Heart right ventricle (tissue), 16 donors: ENCODE measurements at places on chromosomes 4 and X.

GRCh38 chr4:123622572-123622971, 226.0 kb downstream of the SPRY1 start:
- DNase-seq, result no peak

GRCh38 chrX:103254171-103254824, 657 bp downstream of the TCEAL8 start:
- DNase-seq, result peak; percentile 57

DNA sequence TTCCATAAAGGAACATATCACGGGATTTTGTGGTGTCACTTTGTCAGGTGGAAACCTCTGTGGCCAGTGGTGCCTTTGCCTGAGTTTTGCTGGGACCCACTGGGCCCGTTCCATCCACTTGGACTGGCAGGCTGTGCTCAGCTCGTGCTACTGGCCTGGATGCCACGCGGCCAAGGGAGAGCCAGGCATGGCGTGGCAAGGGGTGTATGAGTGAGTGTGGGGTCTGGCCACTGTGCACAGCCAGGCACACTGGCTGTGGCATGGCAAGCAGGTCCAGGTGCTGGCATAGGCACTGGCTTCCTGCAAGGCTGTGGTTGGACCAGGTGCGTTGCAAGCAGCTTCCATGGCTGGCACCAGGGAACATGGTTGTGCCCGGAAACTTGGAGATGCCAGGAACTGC, 60.8 kb downstream of the TBCK start:
- no peak for DNase-seq

DNA sequence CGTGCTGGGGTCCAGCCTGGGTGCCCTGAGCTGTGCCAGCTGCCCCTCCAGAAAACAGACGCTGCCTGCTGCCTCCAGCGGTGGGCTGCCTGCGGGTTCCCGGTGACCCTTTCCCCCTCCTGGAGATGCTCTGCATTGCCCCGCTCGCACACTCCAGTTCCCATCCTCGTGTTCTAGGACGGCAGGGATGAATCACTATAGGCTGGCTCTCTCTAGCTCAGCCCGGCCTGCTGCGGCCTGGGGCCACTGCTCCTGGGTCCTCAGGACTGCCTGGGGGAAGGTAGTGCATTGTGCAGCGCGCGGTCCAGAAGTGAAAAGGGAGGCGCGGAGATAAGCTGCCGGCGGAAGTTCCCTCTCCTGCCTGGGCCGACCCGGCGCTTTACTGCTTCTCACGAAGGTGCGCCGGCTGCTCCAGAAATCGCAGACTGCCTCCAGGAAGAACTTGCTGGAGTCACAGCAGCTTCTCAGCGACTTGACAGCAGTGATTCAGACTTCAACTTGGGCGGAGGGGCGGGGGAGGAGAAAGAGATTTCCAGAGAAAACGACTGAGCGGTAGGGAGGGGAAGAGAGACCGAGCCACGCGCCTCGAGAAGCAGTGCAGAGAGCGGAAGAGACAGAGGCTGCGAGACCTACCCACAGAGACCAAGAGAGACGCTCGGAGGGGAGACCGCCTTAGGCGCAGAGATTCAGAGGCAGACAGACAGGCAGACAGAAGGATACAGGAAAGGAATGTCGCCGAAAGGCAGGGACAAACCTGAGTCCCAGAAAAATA, 6.7 kb upstream of the MSX1 start:
- DNase-seq, result no peak

DNA sequence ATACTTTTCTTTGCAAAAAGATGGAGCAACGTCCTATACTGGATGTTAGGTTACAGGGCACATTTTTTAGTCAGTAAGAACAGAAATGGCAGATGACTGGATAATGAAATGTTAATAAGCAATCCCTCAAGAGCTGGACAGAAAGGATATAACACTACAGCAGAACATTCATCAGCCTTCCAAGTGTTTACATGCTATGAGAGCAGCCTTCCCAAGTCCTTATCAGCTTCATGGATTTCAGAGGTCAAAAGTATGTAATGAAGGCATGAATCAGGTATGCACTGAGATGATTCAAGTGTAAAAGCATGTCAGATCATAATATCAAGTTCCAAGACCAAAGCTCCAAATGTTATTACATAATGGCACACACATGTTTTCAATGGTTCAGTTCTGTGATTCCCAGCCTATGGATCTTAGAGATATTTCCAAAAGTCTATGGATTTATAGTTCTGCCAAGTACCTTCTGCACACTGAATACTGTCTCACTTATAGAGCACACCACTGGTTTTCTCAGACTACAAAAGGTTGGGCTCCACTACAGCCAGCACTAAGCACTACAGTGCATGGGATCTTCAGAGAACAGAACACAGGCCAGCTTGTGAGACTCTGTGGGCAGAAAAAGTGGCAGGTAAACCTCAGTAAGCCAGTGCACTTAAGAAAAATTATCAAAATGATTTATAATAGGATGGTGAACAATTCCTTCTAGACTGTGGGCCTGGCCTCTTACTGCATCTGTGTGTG, 49.2 kb downstream of the GPC4 start:
- no peak for DNase-seq

GRCh38 chrX:154369449-154370299, 4.8 kb downstream of the FLNA start:
- peak; percentile 87 for DNase-seq

- no peak for DNase-seq
Observed at GRCh38 chrX:96314985-96315384, 369.7 kb upstream of the DIAPH2 start.

- DNase-seq, result peak; percentile 27
Observed at GRCh38 chr4:7403001-7403400, 31.7 kb downstream of the PSAPL1 start.

DNA sequence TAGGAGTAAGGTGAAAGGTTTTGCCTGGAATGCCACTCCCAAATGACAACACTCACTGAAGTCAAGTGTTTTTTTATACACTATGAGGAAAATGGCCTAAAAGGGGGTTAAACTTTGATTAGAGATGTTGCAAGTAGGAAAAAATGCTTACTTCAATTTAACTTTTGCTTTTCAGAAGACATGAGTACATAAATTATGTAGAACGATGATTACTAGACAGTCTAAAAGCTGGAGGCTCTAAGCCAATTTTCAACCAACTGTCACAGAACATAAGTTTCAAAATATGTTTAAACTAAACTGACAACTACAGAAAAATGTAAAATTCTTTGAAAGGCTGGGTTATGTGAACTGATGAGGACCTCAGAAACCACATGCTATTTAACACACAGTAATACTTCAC, 83.4 kb downstream of the SHISA3 start:
- DNase-seq, result no peak

GRCh38 chr4:129532573-129532972, 436.6 kb downstream of the C4orf33 start:
- no peak for DNase-seq

DNA sequence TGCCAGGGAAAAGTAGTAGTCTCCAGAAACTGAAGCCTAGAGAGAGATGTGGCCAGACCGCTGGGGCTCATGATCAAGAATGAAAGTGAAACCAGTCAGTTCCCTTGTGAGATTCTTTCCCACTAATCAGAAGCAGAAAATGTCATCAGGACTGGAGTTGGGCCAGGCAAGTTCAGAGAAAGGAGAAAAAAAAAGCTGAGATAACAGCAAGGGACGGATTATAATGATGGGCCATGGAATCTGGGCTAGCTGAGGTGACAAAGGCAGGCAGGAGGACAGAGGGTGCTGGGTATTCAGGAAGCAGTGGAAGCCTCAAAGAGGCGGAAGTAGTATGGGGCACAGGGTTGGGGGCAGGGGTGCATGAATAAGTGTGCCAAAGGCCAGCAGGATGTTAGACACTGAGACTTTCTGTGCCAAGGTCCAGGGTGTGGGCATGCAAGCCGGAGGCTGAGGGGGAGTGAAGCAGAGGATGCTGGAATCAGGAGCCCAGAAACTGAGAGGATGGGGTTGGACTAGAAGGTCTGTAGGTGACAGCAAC, 2.5 kb downstream of the CXorf38 start:
- peak; percentile 67 for DNase-seq

DNA sequence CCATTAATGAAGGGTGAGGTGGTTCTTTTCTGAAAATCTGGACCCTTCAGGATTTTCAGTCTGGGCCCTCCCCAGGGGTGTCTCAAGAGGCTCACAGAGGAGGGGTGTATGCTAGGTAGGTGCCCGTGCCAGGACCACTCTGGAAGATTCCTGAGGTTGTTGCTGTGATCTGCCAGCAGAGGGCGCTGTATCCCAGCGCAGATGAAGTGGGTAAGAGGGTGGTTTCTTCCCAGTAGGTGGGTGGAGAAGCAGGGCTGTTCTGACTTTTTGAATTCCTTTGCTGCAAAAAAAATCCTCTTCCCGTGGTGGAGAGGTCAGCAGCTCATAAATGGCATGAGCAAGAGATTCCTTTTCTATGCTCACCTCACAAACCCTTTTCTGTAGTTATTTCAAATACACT, 51.1 kb downstream of the SCML1 start:
- peak; percentile 11 for DNase-seq

- no peak for DNase-seq
Observed at GRCh38 chr4:94306713-94307112, 35.9 kb downstream of the HPGDS start.

- DNase-seq, result no peak
Observed at GRCh38 chrX:56800307-56800706, 71.3 kb downstream of the NBDY start.

GRCh38 chrX:154458116-154458953, at the start of gene PLXNA3:
TSS of gene PLXNA3 (plus strand) at chrX:154458281. CDS start at chrX:154460184, 1,903 bp downstream.
- peak; percentile 14 for DNase-seq

- DNase-seq, result no peak
Observed at GRCh38 chr4:65510976-65511375, 159.3 kb downstream of the EPHA5 start.

DNA sequence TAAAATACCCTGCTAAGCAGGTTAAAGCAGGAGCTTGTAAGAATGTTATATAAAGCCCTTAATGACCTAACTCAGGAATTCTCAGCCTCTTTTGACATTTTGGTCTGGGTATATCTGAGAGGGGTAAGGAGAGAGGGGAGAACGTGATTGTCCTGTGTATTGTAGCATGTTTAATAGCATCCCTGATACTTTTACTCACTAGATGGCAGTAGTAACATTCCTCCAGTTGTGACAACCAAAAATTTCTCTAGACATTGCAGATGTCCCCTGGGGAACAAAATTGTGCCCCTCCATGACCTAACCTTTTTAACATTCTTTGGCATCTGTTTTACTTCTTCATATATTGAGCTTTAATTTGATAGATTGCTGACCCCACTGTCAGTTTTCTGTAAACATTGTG, 17.9 kb downstream of the SMARCA5 start:
- no peak for DNase-seq
